ENCODE measurements at places on chromosomes 5 and 9.

DNA sequence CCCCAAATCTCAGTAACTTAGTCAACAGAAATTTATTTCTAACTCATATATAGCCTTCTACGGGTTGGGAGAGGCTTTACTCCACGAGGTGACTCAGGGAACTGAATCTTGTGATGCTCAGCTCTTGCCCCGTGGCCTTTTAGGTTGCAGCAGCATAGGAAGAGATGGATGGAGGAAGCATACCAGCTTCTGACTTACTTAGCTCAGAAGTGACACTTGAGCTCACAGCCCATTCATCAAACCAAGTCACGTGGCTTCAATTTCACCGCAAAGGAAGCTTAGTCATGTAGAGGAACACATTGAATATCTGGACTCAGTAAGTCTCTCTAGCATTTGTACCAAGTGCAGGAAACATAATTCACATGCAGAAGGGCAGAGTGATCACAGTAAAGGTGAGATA, 124.1 kb upstream of the KCNN2 start:
- DNase-seq, result no peak

GRCh38 chr5:150540615-150541396, 32.9 kb downstream of the NDST1 start:
- DNase-seq, result no peak

- no peak for DNase-seq
These were observed 71.2 kb downstream of the TENT4A start for GRCh38 chr5:6784481-6784880.

GRCh38 chr9:96025995-96026602, 150.6 kb downstream of the ERCC6L2 start:
- DNase-seq, result no peak

Measured in caudate nucleus (tissue), 63 donors.